ENCODE measurements at places on chromosomes 4 and X.

GRCh38 chr4:72935462-72935861, 134.1 kb downstream of the COX18 start:
- DNase-seq, result no peak

DNA sequence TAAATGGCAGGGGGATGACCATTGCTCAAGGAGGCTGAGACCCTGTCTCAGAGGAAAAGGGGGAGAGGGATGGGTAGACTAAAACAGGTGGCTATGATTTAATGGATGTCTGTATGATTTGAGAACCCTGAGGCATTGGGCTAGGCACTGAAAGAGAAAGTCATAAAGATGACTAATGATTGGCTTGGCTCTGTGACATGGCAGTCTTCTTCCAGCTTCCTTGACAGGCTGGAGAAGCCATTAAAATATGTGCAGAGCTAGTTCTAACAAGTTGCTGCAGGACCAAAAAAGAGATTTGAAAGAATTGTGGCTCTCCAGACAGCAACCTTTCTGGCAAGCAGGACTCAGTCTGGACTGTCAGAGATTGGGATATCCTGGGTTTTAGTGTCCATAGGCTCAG, 53.6 kb downstream of the AMER1 start:
- DNase-seq, result no peak

- DNase-seq, result peak; percentile 10
Measured at GRCh38 chrX:13167481-13168231, 123.2 kb upstream of the FAM9C start.

GRCh38 chrX:52585892-52586291, 68.8 kb downstream of the SSX7 start:
- no peak for DNase-seq

- no peak for DNase-seq
Measured at GRCh38 chrX:3627594-3627993, 85.9 kb downstream of the PRKX start.

DNA sequence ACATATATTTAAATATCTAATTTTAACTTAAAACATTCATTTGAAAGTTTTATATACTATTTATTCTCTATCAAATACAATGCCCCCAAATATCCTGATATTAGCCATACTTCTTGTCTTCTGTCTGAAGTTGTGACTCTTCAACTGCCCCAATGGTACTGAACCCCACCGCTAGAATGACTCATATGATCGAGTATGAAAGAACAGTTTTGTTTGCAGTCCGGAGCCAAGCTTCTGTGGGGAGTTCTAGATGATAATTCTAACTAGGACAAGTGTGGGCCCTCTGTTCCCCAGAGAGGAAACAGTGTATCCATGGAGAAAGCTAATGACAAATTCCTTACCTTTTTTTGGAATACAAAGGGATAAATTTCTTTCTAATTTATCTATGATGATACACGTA, 24.7 kb upstream of the CT47A1 start:
- no peak for DNase-seq

DNA sequence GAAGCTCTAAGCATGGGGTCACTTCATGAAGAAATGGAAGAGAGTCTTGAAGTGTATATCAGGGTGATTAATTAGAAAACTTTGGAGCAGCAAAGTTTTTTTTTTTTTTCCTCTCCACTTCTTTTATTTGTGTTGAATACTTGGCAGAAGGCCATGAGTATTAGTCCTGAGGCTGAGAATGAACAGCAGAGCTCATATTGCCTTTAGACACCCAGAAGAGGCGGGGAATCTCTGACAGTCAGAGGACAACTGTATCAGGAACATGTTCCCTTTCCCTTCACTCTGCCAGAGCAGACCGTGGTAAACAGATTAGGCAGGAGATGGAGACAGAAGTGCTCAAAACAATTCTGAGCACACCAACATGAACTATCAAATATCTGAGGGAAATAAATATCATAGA, 300.9 kb downstream of the FAM47A start:
- no peak for DNase-seq

- DNase-seq, result no peak
Measured at GRCh38 chr4:179097741-179098140, 1655.5 kb upstream of the AGA start.

GRCh38 chr4:31667686-31668085, 947.5 kb downstream of the PCDH7 start:
- DNase-seq, result no peak

DNA sequence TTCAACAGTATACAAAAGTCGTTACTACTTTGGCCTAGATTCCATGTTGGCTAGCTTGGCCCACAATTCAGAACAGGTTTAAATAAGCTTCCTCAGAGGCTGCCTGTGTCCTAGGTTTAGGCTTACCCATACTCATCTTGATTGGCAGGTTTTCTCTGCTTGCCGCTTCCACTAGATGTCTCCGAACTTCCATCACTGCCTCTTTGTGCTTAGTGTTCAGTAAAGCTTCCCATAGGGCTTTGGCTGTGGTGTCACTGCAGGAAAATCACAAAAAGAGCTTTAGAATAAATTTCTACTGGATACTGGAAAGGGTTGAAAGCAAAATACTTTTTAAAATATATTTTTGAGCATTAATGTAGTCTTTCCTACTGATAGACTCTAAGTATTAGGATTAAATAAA, 52.4 kb downstream of the SCFD2 start:
- no peak for DNase-seq

GRCh38 chr4:91636083-91636482, 667.7 kb upstream of the GRID2 start:
- DNase-seq, result no peak

DNA sequence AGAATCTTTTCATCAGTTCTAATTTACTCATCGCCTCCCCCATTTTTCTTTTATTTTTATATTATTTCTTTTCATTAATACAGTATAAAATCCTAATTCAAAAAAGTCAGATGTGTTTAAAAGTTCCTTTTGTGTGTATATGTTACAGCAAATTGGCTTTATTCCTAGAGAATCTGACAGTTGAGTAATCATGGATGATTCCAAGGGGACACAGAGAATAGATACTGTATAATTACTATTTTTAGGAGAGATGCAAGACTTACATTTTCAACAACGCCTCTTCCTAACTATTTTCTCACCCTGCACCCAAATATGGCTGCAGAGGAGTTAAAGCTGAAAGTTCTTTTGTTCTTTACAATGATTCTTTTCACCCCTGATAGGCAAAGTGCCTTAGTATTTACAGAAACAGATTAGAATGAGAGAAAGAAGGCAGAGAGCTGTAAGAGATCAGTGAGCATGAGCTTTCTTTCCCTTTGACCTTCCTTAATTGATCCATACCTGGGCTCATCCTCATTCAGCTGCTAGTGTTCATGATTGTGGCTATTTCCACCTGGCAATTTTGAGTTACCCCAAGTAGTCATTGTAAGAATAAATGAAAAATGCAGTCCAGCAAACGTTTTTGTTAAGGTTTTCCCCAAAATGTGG, 210.8 kb downstream of the SLC4A4 start:
- no peak for DNase-seq

GRCh38 chr4:85369703-85370380, 105.1 kb upstream of the ARHGAP24 start:
- no peak for DNase-seq

DNA sequence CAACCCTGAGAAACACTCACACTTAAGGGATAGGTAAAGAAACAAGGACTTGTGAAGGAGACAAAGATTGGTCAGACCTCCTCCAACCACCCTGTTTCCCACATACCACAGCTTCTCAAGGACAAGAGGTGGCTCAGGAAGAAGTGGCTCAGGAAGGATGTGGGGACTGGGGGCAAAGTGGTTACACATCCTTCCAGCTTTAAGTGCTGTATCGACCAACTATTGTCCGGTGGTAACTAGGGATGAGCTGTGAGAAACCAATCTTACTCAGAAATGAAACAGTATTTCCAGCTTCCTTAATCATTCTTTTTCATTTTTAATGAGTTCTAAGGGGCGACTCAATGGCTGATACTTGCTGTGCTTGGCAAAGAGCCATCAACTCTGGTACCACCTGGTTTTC, 8.5 kb upstream of the LHFPL1 start:
- DNase-seq, result no peak
